ENCODE measurements at places on chromosomes 2 and 18.
A peak's percentile ranks its signal among the peaks of the same experiment; 100 is the strongest.

DNA sequence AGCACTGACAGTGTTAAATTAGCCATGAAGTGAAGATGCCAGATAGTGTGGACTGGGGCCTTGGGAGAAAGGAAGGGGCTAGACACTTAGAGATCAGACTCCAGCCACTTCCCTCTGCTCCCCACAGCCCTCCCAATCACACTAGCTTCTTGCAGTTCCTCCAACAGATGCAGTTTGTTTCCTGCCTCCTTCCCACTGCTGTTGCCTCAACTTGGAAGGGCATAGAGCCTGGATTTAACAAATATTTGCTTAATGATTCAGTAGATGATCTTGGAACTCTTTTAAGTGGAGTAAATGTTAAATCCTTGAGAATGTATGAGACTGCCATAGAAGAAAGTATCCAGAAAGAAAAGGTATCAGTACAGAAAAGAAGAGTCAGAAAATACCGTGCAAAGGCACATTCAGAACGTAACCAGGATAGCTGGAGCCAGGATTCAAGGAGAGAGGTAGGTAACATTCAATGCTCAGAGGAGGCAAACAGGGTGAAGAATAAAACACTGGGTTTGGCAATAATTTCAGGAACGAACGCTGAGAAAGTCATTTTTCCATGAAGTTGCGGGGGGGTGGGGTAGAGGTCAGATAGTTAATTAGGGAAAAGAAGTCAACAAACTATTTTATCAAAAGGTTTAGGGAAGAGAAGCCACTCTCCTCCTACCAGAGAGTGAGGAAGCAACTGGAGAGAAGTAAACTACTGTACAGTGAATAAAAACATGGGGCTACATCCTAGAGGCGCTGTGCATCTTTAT, 1.3 kb upstream of the BZW1 start:
- DNase-seq, result peak; percentile 66

- DNase-seq, result no peak
Observed at GRCh38 chr2:240615396-240615795, 9.9 kb upstream of the GPR35 start.

- peak; percentile 79 for DNase-seq
Observed at GRCh38 chr2:239257511-239257937, 143.3 kb downstream of the HDAC4 start.

DNA sequence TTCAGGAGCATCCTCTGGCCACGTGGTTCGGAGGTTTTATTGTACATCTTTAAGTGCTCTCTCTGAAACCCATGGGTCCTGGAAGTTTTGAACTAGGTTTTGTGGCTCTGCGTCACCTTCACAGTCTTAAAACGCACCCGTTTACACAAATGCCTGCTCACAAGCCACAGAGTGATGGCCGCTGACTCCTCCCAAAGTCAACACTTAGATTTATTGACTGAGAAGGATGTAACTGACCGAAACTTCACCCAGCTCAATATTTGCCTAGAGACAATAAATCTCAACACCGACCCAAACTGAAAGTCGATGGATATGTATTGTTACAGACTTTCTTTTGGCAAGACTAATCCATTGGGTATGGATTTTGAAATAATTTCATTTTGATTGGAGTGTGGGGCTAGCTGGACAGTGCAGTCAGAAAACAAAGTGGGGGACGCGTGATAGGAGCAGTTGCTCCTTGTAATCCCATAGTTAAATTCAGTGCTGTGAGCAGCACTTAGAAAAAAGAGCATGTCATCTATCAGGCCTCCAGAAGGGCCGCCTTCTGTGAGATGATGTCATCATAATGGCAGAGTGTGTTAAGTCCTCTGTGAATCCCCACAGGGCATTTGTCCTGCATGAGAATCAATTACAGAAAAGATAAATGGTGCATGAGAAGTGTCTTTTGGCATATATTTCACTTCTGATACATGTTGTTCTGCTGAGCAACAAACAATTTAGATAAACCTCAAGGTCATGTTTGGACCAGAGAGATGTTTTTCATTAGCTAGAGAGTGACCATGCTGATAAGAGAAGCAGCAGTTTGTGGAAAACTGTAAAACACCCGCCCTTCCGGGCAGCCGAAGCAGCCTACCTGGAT, 183.7 kb downstream of the INO80D start:
- DNase-seq, result peak; percentile 95

GRCh38 chr2:53407363-53408080, 360.1 kb upstream of the CHAC2 start:
- DNase-seq, result no peak

DNA sequence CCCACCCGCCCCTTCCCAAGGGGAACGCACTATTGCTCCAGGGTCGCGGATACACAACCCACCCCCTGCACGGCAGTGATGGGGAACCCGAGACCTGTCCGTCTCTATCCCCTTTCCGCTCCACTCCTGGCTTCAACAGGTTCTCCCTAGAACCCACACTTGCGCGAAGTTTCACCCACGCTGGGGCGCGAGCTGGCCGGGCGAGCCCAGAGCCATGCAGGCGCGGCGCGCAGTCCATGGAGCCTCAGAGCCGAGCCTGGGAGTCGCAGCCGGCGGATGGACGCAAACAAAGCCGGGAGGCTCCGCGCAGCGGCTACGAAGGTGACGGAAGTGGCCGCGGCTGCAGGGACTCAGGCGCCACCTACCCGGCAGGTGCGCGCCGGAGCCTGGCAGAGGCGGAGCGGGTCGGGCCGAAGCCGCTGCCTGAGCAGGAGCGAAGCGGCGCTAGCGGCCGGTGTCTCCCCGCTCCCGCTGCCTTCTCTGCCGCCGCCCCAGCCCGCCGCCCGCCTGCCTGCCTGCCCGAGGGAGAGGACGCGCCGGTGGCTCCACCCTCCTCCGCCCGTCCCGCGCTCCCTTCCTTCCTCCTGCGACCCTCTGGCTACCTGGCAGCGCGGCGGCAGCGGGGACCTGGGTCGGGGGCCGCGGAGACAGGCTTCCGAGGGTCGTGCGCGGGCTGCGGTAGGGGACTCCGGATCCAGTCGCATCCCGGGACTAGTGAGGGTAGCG, 14.0 kb downstream of the ALPG start:
- peak; percentile 87 for DNase-seq

GRCh38 chr2:196719110-196719872, 79.8 kb downstream of the CCDC150 start:
- DNase-seq, result peak; percentile 80

- no peak for DNase-seq
Observed at GRCh38 chr2:188865681-188866080, 108.5 kb upstream of the COL3A1 start.
